ENCODE measurements at places on chromosomes 5 and 9. TPM values are rescaled to one million over a fixed set of nuclear protein-coding genes. Genes with fewer than 3 reads are reported as not detected.

GRCh38 chr9:107213561-107214028, 69.5 kb upstream of the RAD23B start:
- DNase-seq, result no peak

GRCh38 chr5:31990081-31990650, 184.0 kb downstream of the GOLPH3 start:
- DNase-seq, result no peak

- no peak for DNase-seq
Observed at GRCh38 chr9:115362101-115362500, 244.1 kb upstream of the TNC start.

DNA sequence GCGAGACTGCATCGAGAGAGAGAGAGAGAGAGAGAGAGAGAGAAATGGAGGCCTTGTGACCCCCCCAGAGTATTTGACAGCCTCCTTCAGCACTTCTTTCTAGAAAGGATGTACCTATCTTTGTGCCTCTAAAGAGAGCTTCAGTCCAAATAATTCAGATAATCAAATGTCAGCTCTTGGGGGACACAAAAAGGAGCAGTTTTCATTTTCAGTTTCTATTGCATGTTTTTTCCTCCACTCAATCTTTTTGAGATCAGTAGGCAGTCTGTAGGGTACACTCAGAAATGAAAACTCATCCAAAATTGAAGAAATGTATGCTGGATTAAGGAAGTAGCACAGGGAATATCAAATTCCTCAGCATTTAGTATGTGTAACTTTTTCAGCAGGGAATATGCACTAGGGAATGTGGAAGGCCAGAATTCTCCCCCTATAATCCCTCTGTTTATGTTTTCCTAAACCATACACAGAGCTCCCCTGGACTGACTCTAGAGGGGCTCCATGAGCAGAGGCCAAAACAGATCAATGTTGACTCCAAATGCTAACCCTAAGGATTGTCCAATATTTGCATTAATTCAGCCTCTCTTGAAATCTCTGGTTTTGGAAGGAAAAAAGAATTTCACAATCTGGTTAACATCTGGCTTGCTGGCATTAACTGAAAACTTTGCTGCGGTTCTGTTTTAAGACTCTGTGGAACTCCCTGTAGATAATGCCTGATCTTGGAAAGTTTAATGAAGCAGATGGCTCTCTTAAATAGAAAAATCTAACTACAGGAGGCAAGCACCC, 250.1 kb downstream of the CEMIP2 start:
- DNase-seq, result no peak

GRCh38 chr5:115941051-115941675, 21.1 kb upstream of the LVRN start:
- DNase-seq, result no peak

Gene IFNA13
- not detected for total RNA-seq

Gene CRAT
- total RNA-seq, result 10.0 TPM

Gene SPRY4
- 1.1 TPM for total RNA-seq

All from CD8-positive, alpha-beta memory T cell (primary cell).